GM04503 (cell line): ENCODE measurements at places on chromosomes 7 and 10.
A peak's percentile ranks its signal among the peaks of the same experiment; 100 is the strongest.

DNA sequence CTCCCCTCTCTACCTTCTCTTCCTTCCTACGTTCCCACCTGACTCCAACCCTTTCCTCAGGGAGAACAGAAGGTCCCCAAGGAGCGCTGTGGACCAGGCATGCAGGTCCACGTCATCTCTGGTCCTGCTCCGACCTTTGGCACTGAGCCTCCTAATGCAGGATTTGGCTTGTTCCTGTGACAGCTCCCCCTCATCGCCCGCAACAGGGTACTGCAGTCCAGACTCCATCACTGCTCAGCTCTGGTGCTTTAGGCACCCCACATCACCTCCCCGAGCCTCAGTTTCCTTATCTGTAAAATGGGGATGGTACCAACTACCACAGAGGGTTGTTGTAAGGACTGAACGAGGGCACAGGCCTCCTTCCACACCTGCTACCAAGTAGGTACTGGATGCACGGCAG, 54.6 kb downstream of the FHIP2A start:
- no peak for DNase-seq

- no peak for DNase-seq
Measured at GRCh38 chr7:98224701-98225181, 13.5 kb downstream of the BHLHA15 start.

DNA sequence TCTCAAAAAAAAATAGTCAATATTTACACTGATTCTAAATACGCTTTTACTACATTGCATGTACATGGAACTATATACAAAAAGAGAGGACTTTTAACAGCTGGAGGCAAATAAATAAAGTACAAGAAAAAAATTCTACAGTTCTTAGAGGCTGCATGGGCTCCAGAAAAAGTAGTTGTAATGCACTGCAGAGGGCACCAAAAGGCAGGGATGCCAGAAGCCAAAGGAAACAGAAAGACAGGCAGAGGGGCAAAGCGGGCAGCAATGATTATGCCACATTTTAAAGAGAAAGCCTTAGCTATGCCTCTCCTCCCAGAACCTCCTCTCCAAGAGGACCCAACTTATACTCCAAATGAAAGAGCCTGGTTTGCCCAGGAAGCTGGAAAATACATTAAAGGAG, 11.6 kb upstream of the ADCK2 start:
- DNase-seq: no peak

- peak; percentile 9 for DNase-seq
Measured at GRCh38 chr7:141072548-141073172, 1.2 kb upstream of the TMEM178B start.

DNA sequence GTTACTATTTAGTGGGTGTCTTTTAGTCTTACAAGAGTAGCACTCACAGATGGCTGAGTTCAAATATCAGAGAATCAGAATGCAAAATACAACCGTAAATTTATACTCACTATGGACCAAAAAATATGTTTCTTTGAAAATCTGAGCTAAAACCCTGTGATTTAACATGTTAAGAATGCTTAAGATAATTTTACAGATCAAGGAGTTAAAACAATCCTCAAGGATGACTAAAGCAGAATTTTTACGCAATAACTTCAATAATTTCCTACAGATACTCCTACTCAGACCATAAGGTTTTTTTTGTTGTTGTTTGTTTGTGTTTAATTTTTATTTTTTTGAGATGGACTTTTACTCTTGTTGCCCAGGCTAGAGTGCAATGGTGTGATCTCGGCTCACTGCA, 47.9 kb upstream of the CCDC6 start:
- no peak for DNase-seq

- DNase-seq: no peak
Measured at GRCh38 chr10:63385254-63385653, 80.5 kb downstream of the JMJD1C start.

DNA sequence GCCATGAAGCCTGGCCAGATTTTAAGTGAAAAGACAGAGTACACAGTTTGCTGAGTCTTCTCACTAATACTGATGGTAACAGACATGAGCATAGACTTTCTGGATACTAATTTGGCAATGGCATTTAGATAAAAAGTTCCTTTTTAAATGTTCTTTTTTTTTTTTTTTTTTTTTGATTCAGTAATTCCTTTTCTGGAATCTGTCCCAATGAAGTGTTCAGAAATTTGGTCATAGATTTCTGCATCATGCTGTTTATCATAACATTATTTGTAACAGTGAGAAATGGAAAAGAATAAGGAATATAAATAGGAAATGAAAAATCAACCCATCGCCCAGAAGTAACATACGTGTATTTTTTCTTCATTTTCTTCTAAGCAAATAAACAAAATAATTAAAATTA, 354.9 kb downstream of the CALN1 start:
- no peak for DNase-seq

DNA sequence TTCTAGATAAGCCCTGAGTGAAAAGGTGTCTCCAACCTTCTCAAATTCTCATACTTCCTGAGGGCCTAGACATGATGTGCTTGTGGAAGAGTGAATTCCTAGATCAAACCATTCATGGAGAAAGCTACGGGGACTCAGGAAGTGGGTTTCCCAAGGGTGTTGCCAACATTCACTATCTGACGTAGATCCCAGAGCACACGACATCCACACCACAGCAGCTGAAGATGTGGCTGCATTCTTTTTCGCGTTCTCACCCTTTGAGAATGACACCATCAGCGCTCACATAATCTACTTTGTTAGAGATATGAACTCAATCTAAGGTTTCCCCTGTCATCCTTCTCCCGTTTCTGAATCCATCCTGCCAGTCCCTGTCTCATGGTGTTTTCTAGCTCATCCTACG, 290.8 kb downstream of the DNAJB6 start:
- DNase-seq: no peak

DNA sequence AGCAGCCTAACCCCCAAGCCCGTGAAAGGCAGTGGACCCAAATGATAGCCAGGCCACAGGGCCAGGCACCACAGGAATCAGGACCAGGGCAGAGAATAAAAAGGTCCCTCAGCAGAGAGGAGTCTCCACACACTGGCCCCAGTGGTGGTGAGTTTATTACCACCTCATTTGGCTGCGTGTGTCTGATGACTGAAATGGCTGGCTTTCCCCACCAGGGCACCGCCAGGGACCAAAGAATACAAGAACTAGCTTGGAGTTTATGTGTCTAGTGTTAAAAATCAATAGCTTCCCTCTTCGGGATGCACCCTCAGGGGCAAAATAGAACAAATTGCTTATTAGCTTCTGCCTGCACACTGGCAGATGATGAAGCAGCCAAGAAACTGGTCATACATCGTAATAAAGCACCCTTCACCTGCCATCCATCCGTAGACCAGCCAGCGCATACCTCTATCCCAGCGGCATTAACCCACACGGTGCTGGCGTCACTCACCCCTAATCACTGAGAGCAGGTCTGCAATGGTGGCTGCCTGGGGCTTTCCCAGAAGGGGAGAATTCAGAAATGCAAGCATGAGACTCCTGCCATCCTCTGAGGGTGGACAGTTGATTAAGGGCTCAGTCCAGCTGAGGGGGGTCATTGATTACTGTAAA, 223.7 kb upstream of the ZMIZ1 start:
- no peak for DNase-seq

DNA sequence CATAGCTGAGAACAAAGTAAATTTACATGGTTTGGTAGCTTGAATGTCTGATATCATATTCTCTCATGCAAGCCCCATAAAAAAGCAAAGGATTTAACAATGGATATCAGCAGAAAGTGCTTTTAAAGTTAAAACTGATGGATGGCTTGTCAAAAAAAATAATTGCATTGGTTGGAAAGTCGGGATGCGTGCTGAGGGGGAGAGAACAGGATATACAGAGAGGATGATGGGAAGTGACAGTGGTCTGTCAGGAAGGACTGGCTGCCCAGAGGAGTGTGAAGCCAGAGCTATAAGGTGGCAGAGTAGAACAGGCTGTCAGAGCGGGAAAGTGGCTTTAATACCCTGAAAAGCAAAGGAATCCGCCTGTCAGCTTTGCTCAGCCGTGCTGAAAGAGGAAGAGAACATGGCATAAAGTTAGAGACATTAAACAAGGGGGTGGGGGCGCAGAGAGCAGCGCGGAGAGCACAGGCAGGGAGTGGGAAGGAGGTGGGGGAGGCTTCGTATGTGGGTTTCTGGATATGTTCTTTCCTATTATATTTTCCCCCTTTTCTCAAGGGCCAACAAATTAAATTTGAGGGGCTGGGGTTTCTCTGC, 493.0 kb downstream of the LRMDA start:
- no peak for DNase-seq

GRCh38 chr7:122577449-122578003, 121.4 kb downstream of the RNF133 start:
- DNase-seq: no peak

GRCh38 chr7:31109751-31110150, 57.6 kb downstream of the ADCYAP1R1 start:
- DNase-seq: no peak

DNA sequence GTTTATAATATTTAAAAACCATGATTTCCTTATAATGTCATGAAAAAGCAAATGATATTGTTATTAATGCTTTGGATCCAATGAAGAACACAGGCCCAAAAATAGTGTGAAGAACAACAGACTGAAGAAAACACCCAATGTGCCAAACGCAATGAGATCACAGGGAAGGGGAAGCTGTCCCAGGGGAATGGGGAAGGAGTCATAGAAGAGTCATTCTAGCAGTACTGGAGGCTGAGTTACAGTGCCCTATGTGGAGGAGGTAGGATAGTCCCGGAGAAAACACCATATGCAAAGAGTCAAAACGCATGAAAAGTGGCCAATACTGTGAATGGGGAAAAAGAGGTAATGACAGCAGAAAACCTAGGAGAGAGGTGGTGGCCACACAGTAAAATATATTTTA, 50.9 kb downstream of the TPK1 start:
- no peak for DNase-seq

GRCh38 chr10:124693396-124693795, 50.8 kb downstream of the FAM53B start:
- no peak for DNase-seq

- no peak for DNase-seq
Measured at GRCh38 chr7:54338319-54338718, 203.9 kb upstream of the VSTM2A start.

GRCh38 chr10:112826018-112826697, 123.9 kb upstream of the TCF7L2 start:
- no peak for DNase-seq

- no peak for DNase-seq
Measured at GRCh38 chr10:6390213-6390845, 187.6 kb downstream of the PFKFB3 start.

- DNase-seq: no peak
Measured at GRCh38 chr10:89789188-89789877, 87.9 kb downstream of the KIF20B start.

GRCh38 chr10:73762915-73763314, 18.7 kb downstream of the SEC24C start:
- DNase-seq: no peak

- no peak for DNase-seq
Measured at GRCh38 chr10:1399431-1400100, 337.8 kb downstream of the ADARB2 start.

- no peak for DNase-seq
Measured at GRCh38 chr7:94432817-94433216, 38.1 kb downstream of the COL1A2 start.

DNA sequence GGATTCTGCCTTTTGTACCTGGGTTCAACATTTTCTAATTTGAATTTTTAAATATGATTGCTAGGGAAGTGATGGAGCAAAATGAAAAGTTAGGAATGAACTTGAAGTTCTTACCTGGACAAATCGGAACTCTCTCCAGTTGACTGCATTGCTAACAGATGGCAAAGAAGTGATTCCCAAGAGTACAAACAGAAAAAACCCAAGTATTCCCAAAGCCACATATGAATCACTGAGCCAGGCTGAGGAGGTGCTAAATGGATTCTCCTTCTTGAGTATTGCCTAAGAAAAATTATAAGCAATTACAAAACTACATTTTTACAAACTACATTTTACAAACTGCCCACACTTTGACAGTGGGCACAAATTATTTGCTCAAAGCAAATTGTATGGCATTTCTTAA, 25.9 kb downstream of the STEAP4 start:
- DNase-seq: no peak

DNA sequence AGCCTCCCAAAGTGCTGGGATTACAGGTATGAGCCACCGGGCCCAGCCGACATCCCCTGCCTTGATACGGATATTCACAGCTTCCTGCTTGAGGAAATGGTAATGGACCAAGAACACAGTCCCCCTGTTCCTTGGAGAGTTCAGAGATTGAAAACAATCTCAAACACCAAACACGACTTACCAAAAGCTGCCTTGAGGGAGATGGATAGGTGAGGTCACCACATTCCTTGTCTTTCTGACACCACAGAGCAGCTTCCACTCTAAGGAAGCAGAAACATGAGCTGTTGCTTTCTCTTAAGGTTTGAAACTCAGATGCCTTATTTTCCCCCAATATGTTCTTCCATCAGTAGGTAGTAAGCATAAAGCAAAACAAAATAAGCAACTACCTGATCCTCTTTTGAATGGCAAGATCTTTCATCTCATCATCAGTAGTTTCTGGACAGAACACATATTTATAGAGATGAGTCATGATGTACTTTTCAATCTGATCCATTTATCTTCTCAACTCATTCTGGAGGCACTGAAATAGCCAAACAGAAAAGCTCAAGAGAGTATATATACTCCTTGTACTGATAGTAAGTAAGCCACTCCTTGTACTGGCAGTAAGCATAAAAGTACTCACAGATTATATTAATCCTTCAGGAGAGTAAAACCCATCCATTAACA, 199.1 kb upstream of the KCTD7 start:
- DNase-seq: no peak

DNA sequence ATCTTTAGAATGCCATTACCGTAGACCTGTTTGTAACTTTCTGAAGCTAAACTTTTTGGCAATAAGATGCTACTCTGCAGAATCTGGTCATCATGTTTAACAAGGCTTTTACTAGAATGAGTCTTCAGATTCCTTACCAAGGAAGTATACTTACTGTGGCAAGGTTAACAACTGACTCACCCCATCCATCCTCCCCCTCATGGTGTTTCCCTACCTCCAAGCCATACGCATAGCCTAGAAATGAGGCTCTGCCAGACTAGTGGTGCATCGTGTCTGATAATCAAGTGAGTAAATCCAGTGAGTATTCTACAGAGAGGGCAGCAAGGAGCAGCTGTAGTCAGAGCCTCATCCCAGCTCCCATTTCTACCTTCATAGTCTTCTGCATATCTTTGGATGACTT, 223.6 kb downstream of the IPMK start:
- DNase-seq: peak; percentile 50

DNA sequence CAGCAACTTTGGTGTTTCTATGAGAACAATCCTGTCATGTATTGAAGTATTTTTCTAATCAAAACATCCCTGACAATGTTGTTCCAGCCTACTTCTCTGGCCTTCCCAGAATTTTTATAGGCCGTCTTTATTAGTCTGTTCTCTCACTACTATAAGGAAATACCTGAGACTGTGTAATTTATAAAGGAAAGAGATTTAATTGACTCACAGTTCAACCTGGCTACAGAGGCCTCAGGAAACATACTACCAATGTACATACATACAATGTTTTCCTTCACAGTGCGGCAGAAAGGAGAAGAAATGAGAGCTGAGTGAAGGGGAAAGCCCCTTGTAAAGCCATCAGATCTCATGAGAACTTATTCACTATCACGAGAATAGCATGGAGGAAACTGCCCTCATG, 484.7 kb upstream of the PODXL start:
- no peak for DNase-seq

GRCh38 chr10:17547060-17547459, 70.1 kb downstream of the HACD1 start:
- DNase-seq: peak; percentile 18

- no peak for DNase-seq
Measured at GRCh38 chr7:117916309-117916708, 43.1 kb upstream of the CTTNBP2 start.
